ENCODE measurements at places on chromosomes 2 and 18. TPM values are rescaled to one million over a fixed set of nuclear protein-coding genes. Genes with fewer than 3 reads are reported as not detected.

DNA sequence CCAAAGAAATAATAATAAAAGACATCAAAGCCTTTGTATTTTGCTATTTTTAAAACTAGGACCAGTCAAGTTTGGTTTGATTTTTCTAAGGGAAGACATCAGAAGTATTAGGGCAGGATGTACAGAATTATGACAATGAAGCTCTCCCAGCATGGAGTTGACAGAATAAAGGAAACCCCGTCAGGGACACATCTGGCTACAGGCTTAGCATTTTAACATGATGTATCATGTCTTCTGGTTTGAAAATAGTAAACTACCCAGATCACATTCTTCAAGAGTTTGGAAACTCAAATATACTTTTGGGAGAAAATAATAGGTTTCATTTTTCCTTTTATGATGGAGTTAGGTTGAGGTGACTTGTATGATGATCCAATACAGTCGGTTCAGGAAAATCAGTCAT, 552.0 kb upstream of the CDH2 start:
- DNase-seq = no peak

DNA sequence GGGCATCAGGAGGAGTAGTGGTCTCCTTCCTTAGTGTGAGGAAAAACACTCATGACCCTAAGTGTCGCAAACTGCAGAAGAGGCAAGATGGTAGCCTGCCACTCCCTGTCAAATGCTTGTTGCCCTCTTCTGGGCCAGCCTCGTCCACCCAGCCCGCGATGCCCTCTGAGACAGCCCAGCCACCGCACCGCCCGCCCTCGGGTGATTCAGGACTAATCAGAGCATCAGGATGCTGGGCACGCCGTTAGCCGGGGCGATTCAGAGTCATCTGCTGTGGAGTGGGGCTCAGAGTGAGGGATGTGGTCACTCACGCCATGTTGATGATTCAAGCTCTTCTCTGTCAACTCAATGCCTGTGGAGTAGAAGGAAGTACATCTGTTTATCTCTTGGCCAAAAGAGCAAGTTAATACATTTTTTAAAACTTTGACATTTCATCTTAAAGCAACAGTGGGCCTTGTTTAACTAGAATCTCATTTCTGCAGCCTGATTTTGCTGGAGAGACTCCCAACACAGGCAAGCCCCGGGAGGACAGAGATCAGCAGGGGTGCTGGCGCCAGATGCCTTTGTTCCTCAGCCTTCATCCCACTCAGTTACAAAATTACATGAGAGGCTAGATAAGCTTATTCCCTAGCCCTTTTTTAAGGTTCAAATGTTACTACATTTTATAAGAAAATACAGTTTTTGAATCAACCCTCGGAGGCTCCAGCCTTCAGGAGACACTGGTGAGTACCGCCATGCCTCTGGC, 79.0 kb downstream of the TMEM18 start:
- DNase-seq = no peak

DNA sequence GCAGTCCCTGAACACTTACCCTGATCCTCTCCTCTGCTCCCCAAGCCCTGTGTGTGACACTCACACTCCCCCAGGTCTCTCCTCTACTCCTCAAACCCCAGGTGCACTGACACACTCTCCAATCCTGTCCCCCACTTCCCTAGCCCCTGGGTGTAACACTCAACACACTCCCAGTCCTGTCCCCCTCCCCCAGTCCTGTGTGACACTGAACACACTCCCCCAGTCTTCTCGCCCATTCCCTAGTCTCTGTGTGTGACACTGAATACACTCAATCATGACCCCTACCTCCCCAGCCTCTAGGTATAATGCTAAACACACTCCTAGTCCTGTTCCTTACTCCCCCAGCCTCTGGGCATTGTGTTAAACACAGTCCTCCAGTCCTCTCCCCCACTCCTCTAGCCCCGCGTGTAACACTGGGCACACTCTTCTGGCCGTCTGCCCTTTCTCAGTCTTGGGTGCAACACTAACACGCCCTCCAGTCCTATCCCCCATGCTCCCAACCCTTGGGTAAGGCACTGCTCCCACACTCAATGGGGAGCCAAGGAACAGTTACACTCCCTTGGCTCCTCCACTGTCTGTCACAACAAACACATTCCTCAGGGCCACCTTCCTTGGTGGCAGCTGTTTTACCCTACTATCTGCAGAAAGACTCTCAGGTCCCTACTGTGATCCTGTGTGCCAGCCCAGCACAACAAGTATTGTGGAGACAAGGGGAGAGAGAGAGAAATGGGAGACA, 82.5 kb upstream of the PKDCC start:
- no peak for DNase-seq

- DNase-seq = peak; percentile 68
Observed at GRCh38 chr18:25239581-25240419, 112.2 kb downstream of the ZNF521 start.

- peak; percentile 58 for DNase-seq
Observed at GRCh38 chr2:61537277-61537949, 743 bp downstream of the XPO1 start.

- peak; percentile 15 for DNase-seq
Observed at GRCh38 chr2:128172191-128172590, 81.2 kb downstream of the UGGT1 start.

DNA sequence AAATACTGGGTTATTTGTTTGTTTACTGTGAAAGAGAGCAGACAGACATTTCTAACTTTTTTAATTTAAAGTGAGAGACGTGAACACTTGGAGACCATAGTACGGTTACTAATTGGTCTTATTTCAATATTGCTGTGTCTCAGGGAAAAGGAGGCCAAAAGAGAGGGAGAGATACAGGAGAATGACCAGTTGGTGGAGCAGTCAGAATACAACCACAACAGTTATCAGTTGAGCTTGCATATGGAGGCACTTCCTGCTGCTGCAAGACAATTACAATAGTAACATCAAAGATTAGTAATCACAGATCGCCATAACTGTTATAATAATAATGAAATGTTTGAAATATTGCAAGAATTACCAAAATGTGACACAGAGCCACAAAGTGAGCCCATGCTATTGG, 58.2 kb downstream of the TWSG1 start:
- DNase-seq = peak; percentile 10

GRCh38 chr2:25453199-25453905, 111.6 kb upstream of the DNMT3A start:
- DNase-seq = no peak

- DNase-seq = no peak
Observed at GRCh38 chr2:74461187-74462053, 3.2 kb downstream of the WBP1 start.

DNA sequence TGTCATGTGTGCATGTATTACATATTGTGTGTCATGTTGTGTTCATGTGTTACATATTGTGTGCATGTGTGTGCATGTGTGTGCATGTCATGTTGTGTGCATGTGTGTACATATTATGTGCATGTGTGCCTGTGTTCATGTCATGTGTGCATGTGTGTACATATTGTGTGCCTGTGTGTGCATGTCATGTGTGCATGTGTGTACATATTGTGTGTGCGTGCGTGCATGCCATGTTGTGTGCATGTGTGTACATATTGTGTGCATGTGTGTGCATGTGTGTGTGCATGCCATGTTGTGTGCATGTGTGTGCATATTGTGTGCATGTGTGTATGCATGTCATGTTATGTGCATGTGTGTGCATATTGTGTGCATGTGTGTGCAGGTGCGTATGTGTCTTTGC, 267.1 kb downstream of the EIPR1 start:
- no peak for DNase-seq

DNA sequence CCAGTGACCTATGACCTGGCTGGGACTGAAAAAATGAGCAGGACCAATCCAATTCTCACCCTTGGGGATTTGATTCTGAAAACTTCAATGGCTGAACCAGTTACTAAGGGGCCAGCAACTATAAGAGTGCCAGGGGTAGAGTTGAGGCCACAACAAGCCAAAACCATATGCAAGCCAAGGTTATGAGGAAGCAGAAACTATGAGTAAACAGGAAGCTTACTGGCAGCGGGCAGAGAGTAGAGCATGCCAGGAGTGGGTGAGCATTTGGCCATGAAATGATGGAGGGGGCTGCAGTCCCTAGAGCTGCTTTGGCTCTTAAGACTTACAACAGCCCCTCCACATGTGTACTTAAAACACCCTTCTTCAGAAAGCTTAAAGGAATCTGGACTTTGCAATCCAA, 82.4 kb downstream of the RBMS1 start:
- DNase-seq = peak; percentile 68

- no peak for DNase-seq
Observed at GRCh38 chr18:59833785-59834184, 66.0 kb upstream of the PMAIP1 start.

GRCh38 chr2:240733803-240734495, 42.3 kb downstream of the AQP12A start:
- DNase-seq = peak; percentile 15

Gene KCNS3
- total RNA-seq = 1.5 TPM

Gene OTOS
- not detected for total RNA-seq

Gene SKOR2
- not detected for total RNA-seq

Gene NETO1
- not detected for total RNA-seq
